ENCODE measurements at places on chromosomes 7 and 10. TPM values are rescaled to one million over a fixed set of nuclear protein-coding genes. Genes with fewer than 3 reads are reported as not detected.

DNA sequence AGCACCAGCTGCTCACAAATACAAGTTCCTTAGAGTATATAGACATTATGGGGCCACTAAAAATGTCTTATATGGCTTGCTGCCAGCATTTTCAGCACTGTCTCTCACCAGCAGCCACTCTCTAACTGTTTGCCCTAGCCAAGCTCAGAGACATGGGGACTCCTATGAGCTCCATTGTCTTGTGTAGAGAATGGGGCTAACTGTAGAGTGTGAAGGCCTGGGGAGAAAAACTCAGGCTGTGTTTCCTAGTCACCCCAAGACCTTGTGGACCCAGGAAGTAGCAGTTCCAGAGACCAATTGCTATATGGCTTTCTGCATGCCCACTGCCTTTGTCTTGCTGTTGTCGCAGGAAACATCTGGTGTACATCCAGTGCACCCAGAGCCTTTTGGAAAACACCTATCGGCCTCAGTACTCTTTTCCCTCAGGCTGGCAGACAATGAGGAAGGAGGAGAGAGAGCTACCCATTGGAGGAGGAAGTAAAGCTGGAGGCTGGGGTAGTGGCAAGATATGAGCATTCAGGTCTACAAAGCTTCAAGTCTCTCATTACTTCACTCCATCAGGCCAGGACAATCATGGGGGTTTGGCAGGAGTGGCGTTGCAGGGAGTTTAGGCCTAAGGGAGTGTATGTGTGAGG, 28.4 kb downstream of the ENTPD1 start:
- no peak for DNase-seq

Gene SEMA3D
- total RNA-seq = 0.08 TPM

DNA sequence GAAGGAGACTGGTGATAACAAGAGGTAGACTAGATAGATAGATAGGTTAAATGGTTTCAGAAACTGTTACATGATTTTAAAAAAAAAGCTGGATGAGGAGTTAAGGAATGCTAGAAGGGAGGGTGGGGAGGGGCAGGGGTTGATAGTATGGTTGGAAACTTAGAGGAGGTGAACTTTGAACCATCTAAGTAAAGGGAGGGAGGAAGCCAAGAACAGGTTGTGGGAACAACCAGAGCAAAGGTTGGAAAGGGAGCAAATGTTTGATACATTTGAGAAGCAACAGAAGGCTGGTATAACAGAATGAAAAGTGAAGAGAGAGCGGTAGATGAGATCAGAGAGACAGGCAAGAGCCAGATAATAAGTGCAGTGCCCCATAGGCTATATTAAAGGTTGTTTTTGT, 224.8 kb downstream of the FOXP2 start:
- no peak for DNase-seq

Gene CDHR1
- total RNA-seq = 0.22 TPM
